ENCODE measurements at places on chromosomes 7 and 10.
A peak's percentile ranks its signal among the peaks of the same experiment; 100 is the strongest.

- no peak for DNase-seq
Measured at GRCh38 chr10:34941471-34942357, 126.6 kb upstream of the PARD3 start.

DNA sequence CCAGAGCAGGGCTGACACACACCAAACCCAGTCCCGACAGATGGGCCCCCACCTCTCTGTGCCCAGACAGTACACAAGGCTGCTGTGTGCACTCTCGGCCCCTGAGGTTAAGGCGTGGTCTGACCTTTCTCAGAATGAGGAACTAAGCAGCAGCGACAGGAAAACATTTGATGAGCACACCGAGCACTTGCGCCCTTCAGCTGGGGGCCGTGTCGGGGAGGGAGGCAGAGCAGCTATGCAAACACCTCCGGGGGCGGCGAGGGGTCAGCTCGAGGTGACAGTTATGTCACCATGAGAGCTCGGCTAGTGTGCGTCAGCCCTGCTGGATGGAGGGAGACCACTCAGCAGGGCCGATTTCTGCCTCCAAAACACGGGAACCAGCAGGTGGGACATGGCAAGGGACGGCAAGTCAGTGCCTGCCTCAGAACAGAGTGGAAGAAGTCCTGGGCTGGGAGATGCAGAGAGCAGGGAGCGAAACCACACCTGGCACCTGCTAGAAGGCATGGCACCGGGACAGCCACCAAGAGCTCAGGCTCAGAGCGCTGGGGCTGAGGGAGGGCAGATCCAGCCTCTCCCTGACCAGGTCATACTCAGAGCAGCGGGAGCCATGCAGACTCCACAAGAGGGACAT lies 57.4 kb downstream of the CHST15 start:
- DNase-seq = no peak

DNA sequence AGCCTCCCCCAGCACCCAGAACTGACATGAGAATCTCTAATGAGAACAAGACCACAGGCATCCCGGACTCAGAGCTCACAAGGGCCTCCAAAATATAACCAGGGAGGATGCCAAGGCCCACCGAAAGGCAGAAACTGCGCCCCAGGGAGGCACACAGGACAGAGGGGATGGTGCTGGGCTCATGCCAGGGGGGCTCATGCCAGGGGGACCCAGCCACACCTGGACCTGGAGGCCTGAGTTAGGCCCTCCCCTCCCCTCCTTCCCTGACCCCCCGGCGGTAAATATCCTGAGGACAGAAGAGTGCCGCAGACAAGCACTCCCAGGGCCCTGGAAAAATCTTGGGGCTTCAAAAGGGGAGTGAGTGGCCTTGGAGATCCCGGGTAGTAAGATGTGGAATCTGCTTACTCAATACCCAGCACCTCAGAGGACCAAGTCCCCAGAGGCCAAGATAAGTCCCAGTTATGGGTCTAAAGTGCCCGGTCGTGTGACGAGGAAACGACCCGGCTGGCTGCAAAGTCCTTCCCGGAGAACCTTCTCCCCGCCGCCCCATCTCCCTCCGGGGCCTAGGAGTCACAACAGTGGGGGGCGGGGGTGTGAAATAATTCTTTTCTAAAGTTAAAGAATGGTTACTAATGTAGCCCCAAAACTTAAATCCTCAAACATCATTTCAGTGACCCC lies 11.9 kb downstream of the PDGFA start:
- no peak for DNase-seq

DNA sequence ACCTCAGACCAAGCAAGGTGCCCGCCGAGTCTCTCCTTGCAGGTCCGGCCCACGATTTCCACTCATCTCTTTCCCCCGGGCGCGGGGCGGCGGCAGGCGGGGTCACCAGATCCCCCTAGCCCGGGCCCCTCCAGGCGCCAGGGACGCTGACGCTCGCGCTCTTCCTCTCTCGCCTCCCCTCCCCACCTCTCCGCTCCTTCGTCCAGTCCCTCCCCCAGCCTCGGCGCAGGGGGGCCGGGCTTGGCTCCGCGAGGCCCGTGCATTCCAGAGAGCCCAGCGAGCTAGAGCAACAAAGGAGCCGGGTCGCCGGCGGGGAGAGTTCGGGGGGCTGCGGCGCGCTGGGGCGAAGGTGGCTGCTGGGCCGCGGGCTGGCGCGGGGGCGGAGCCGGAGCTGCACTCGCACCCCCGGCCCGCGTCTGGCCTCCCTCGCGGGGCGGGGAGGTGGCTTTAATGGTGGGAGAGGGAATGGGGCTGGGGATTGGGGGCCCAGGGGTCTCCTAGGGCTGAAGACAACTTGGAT lies at the start of gene SMO:
TSS of gene SMO (plus strand) at position 262 of the 520 bp plus-strand sequence. CDS start 519 bp downstream, outside the sequence.
- DNase-seq = no peak

- no peak for DNase-seq
Measured at GRCh38 chr7:159107161-159107892, 37.3 kb downstream of the VIPR2 start.

DNA sequence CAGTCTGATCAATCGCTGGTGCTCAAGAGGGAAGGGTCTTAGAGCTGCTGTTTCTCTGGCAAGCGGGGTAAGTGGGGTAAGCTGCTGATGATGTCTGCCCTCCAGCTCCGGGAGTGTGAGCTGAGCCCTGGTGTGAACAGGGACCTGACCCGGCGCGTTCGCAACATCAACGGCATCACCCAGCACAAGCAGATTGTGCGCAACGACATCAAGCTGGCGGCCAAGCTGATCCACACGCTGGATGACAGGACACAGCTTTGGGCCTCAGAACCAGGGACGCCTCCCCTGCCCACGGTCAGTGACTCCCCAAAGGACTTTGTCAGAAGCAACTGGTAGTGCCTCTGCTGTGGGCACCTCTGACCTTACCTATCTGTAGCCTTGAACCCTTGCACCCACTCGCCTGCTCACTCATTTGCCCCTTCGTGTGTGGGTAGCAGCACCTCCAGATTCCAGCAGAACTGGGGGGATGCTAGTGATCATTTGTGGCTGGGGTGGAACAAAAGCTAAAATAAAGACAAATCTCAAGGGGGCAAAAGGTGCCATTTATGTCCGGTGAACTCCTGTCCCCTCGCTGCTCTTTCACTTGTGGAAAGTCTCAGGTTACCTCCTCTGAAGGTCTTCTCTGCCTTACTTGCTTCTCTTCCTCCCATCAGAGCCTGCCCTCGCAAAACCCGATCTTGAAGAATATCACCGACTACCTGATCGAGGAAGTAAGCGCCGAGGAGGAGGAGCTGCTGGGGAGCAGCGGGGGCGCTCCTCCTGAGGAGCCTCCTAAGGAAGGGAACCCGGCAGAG lies 3.2 kb downstream of the UFSP1 start:
- DNase-seq = no peak

DNA sequence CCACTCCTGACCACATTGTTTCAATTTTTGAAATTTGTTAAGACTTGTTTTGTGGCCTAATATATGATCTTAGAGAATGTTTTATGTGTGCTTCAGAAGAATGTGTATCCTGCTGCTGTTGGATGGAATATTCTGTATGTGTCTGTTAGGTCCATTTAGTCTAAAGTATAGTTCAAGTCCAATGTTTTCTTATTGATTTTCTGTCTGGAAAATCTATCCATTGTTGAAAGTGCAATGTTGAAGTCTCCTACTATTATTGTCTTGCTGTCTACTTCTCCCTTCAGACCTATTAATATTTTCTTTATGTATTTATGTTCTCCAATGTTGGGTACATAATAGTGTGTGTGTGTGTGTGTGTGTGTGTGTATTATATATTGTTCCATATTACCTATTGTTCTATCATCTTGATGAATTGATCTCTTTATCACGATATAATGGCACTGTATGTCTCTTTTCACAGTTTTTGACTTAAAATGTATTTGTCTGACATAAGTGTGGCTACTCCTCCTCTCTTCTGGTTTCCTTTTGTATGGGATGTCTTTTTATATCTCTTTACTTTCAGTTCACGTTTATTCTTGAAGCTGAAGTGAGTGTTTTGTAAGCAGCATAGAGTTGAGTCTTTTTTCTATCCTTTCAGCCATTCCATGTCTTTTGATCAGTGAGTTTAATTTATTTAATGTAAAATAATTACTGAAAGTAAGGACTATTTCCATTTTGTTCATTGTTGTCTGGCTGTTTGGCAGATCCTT lies 61.3 kb downstream of the AKR1D1 start:
- no peak for DNase-seq

DNA sequence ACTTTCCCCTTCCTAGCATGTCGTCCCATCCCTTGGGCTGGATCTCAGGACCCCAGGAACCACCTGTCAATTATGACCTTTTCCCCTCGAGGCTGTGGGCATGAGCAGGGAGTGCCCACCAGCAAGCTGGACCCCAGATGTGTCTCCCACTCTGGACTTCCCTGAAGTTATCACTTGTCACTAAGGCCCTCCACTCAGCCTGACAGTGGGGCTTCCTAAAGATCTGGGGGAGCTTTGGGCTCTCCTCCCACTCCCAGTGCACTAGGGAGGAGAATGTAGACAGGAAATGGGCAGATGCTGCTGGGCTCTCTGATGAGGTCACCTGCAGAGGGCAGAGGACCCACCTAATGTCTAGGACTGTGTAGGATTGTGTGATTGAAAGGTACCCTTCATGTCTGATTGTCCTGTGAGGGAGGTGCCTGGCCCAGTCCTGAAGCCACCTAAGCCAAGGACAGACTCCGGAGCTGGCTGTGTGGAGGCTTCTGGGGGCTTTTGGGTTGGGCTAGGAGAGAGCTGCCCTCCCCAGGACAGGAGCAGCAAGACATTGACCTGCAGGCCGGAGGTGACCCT lies 18.7 kb downstream of the MYO1G start:
- no peak for DNase-seq

- DNase-seq = no peak
Measured at GRCh38 chr7:8618441-8619070, 185.1 kb downstream of the NXPH1 start.

GRCh38 chr10:68633816-68634466 lies 73.8 kb downstream of the TET1 start:
- DNase-seq = no peak

DNA sequence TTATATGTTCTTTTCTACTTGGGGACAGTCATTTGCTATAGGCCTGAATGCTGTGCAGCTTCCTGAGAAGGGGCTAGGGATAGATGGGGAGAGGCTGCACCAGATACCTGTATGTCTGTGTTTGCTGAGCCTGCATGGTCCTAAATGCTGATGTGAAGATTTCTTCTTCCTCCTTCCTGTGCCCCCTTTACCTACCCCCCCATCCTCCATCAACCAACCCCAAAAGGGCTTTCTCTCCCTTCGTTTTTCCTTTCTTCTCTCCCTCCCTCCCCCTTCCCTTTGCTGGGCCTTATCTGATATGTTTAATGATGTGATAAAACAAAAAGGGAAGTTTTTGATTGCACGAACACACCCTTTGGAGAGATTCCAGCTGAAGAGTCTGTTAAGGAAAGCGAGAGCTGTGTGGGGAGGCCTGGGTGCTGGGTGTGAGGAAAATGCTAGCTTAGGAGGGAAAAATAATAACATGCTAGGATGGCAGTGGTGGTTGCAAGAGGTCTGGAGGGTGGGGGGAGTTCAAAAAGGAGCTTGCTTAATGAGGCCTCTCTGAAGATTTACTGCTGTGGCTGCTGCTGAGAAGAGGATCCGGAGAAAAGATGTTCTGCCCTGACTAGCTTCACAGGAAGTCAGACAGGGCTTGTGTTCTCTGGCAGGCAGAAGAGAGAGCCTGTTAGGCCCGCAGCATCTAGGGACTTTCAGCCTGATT lies 101.8 kb downstream of the SAMD9 start:
- DNase-seq = peak; percentile 17

DNA sequence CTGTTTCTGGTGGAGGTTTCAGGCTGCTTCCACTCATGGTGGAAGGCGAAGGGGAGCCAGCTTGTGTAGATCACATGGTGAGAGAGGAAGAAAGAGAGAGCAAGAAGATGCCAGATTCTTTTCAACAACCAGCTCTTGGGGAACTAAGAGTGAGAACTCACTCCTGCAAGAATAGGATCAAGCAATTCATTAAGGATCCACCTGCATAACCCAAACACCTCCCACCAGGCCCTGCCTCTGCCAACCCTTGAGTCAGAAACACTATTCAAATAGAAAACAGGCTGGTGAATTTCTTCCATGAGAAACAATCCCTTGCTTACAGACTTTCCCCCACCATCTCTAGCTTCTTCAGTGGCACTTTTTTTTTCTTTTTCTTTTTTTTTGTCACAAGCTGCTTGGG lies 317.2 kb downstream of the GPR158 start:
- DNase-seq = no peak

GRCh38 chr7:70014472-70015177 lies 416.4 kb downstream of the AUTS2 start:
- DNase-seq = no peak

GRCh38 chr7:105799006-105799405 lies 77.4 kb downstream of the ATXN7L1 start:
- DNase-seq = no peak

DNA sequence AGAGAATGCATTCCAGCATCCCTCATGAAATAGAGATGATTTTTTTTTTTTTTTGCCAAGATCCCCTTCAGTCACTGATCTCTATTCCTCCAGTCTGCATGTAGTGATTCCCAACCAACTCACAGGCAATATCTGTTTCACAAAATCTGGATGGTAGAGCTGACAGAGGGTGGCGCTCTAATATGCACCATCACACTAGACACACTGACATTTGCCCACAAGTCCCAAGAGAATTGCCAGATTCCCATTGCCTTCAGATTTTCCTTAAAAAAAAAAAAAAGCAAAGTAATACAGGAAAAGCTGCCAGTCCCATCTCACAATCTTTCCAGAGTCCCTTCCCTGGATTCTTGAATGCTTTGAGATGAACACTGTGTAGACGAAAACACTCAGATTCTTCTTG lies 301.0 kb downstream of the SORCS1 start:
- DNase-seq = no peak

- DNase-seq = no peak
Measured at GRCh38 chr7:83832009-83832408, 183.1 kb upstream of the SEMA3E start.

- DNase-seq = no peak
Measured at GRCh38 chr7:1855725-1856160, 185.7 kb downstream of the ELFN1 start.

- no peak for DNase-seq
Measured at GRCh38 chr10:130358981-130359650, 222.9 kb downstream of the GLRX3 start.

GRCh38 chr7:157729566-157729965 lies 392.8 kb downstream of the DNAJB6 start:
- DNase-seq = no peak

DNA sequence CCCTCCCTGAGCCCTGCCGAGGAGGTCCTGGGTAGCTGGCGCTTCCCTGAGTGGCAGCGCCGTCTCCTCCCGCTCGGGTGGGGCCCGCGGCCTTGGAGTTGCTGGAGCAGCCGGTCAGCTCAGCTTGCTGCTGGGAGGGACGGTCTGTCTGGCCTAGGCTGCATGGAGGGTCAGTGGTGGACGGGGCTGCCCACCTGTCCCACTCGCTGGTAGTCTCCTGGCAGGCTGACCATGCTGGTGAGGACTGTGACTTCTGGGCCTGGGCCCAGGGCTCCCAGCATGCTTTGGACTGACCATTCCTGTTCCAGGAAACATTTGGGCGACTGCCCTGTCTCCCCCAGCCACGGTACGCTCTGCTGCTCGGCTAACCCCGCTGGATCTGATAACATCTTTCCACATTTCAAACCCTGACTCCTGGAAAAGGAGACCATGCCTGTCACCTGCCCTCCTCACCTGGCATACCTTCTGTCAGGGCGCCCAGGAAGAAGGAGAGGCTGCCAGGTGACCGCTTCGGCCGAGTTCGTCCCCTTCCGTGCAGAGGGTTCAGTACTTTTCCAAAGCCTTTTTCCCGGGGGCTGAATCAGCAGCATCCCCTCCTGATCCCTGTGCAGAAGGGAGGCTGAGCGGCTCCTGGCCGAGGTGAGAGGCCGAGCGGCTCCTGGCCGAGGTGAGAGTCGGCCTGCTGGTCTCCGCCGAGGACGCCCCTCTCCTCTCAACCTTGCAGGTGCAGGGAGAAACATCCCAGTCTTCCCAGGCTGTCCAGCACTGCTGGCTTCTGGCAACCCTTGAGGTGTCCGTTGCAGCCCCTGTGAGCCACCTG lies 43.4 kb downstream of the FAM20C start:
- no peak for DNase-seq

- DNase-seq = no peak
Measured at GRCh38 chr7:105030447-105030846, 16.4 kb downstream of the KMT2E start.

All from T-helper 1 cell (primary cell).